ENCODE measurements at places on chromosomes 3 and 15. TPM values are rescaled to one million over a fixed set of nuclear protein-coding genes. Genes with fewer than 3 reads are reported as not detected.

- H3K27me3 ChIP-seq: no peaks in the 10 kb centered on the region
- H3K27ac ChIP-seq: no peak overlapping the region
- DNase-seq: no peak
- no peaks in the 10 kb centered on the region for H3K36me3 ChIP-seq
Measured at GRCh38 chr15:92149029-92149428, 244.7 kb upstream of the ST8SIA2 start.

- no peak overlapping the region for H3K4me3 ChIP-seq
- no peaks in the 10 kb centered on the region for H3K27me3 ChIP-seq
- H3K36me3 ChIP-seq: peaks cover 4% of the 10 kb centered on the region
- no peak for DNase-seq
- H3K4me1 ChIP-seq: peaks cover 13% of the 10 kb centered on the region
- H3K27ac ChIP-seq: no peak overlapping the region
Measured at GRCh38 chr3:5181469-5182141, 5.9 kb upstream of the EDEM1 start.

GRCh38 chr3:57434041-57434440, 110.1 kb downstream of the DNAH12 start:
- H3K4me3 ChIP-seq: no peak overlapping the region
- no peaks in the 10 kb centered on the region for H3K4me1 ChIP-seq
- DNase-seq: peak; percentile 5
- H3K36me3 ChIP-seq: no peaks in the 10 kb centered on the region
- no peaks in the 10 kb centered on the region for H3K27me3 ChIP-seq
- no peak overlapping the region for H3K27ac ChIP-seq

DNA sequence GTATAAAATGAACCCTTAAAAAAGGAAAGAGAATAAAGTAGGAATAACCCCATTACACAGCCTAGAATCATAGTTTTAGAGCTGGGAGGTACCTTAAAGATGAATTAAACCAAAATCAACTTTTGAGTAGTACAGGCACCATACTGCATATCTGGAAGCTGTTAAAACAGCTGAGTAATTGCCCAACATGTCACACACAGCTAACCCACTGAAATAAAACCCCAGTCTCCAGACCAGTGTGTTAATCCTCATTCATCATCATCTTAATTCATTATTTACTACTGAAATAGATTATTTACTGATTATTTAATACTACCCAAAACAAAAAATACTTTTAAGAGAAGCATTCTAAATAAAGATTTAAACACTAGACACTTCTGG, 52.8 kb downstream of the GPR160 start:
- no peaks in the 10 kb centered on the region for H3K27me3 ChIP-seq
- no peak for DNase-seq
- no peak overlapping the region for H3K27ac ChIP-seq
- no peaks in the 10 kb centered on the region for H3K36me3 ChIP-seq
- no peaks in the 10 kb centered on the region for H3K4me1 ChIP-seq

DNA sequence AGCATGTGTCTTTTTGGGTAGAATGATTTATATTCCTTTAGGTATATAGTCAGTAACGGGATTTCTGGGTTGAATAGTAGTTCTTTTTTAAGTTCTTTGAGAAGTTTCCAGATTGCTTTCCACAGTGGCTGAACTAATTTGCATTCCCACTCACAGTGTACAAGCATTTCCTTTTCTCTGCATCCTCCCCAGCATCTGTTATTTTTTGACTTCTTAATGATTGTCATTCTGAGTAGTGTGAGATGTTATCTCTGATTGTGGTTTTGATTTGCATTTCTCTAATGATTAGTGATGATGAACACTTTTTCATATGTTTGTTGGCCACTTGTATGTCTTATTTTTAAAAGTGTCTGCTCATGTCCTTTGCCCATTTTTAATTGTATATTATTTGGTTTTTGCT, 337.6 kb downstream of the EFHB start:
- H3K4me3 ChIP-seq: no peak overlapping the region
- no peaks in the 10 kb centered on the region for H3K4me1 ChIP-seq
- H3K36me3 ChIP-seq: no peaks in the 10 kb centered on the region
- no peaks in the 10 kb centered on the region for H3K27me3 ChIP-seq
- no peak overlapping the region for H3K27ac ChIP-seq
- no peak for DNase-seq

GRCh38 chr15:41429003-41429890, 12.4 kb downstream of the RTF1 start:
- no peaks in the 10 kb centered on the region for H3K36me3 ChIP-seq
- H3K27me3 ChIP-seq: no peaks in the 10 kb centered on the region
- DNase-seq: no peak
- no peak overlapping the region for H3K4me3 ChIP-seq
- no peaks in the 10 kb centered on the region for H3K4me1 ChIP-seq
- no peak overlapping the region for H3K27ac ChIP-seq

DNA sequence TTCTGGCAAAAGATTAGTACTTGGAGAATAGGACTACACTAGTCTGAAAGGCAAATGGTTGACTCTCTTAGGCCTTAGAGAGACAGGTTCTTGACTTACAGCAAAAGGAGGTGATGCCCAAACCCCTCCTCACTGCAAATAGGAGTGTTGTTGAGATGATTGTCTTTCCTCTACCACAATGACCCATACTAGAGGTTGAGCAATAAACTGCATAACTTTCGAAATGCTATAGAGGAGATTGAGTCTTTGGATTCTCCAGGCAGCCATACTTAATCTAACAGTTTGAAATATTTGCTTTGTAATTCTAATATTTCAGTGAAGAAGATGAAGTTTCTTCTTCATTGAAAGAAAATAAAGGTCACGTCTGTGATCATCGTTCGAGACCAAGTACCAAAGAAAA, 498.5 kb upstream of the GBE1 start:
- no peaks in the 10 kb centered on the region for H3K4me1 ChIP-seq
- no peaks in the 10 kb centered on the region for H3K36me3 ChIP-seq
- H3K27ac ChIP-seq: no peak overlapping the region
- H3K4me3 ChIP-seq: no peak overlapping the region
- DNase-seq: no peak
- H3K27me3 ChIP-seq: no peaks in the 10 kb centered on the region

GRCh38 chr3:105758451-105758850, 110.4 kb downstream of the CBLB start:
- no peak overlapping the region for H3K4me3 ChIP-seq
- H3K36me3 ChIP-seq: no peaks in the 10 kb centered on the region
- H3K27ac ChIP-seq: no peak overlapping the region
- no peaks in the 10 kb centered on the region for H3K27me3 ChIP-seq

GRCh38 chr3:53264718-53265117, 8.9 kb upstream of the TKT start:
- H3K36me3 ChIP-seq: no peaks in the 10 kb centered on the region
- H3K4me1 ChIP-seq: peaks cover 24% of the 10 kb centered on the region

DNA sequence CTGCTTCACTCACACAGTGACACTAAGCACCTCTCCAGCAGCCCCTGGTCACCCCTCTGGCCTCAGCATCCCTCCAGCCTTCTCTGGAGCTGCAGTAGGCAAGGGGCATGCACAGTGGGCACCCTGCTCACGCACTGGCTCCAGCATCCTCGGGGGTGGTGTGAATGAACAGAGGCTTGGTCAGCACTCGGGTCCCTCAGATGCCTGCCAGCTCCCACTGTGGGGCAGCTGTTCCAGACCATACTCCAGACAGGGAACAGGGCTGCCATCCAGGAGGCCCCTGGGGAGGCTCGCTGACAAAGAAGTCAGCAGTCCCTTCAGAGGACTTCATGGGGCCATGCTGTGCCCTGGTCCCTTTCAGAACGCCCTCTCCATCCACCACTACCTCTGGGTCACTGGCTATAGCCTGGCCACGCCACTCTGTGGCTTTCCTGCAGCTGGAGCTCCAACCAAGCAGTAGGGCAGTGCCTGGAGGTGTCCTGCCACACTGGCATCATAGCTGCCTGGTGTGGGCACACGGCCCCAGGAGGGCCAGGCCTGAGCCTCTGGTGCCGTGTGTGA, 26.3 kb downstream of the ALS2CL start:
- no peaks in the 10 kb centered on the region for H3K36me3 ChIP-seq
- no peak overlapping the region for H3K4me3 ChIP-seq
- no peaks in the 10 kb centered on the region for H3K27me3 ChIP-seq
- H3K27ac ChIP-seq: no peak overlapping the region
- H3K4me1 ChIP-seq: peaks cover 15% of the 10 kb centered on the region

GRCh38 chr3:37053753-37054152, 60.4 kb downstream of the MLH1 start:
- no peak overlapping the region for H3K4me3 ChIP-seq
- DNase-seq: no peak
- H3K36me3 ChIP-seq: no peaks in the 10 kb centered on the region
- no peak overlapping the region for H3K27ac ChIP-seq
- no peaks in the 10 kb centered on the region for H3K27me3 ChIP-seq
- peaks cover 13% of the 10 kb centered on the region for H3K4me1 ChIP-seq

DNA sequence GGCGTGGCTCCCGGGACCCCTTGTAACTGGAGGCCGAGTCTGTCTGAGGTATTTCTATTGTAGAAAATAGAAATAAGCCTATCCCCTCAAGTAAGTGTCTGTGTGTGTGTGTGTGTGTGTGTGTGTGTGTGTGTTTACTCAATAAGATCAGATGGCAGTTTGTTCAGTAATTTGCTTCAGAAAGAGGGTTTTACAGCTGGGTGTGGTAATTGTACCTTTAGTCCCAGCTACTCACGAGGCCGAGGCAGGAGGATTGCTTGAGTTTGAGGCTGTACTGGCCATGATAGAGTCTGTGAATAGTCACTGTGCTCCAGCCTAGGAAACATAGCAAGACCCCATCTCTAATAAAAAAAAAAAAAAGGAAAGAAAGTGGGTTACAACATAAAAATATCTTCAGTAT, 8.7 kb downstream of the SPINT1 start:
- no peak overlapping the region for H3K27ac ChIP-seq
- no peak for DNase-seq
- no peak overlapping the region for H3K4me3 ChIP-seq
- H3K27me3 ChIP-seq: no peaks in the 10 kb centered on the region

DNA sequence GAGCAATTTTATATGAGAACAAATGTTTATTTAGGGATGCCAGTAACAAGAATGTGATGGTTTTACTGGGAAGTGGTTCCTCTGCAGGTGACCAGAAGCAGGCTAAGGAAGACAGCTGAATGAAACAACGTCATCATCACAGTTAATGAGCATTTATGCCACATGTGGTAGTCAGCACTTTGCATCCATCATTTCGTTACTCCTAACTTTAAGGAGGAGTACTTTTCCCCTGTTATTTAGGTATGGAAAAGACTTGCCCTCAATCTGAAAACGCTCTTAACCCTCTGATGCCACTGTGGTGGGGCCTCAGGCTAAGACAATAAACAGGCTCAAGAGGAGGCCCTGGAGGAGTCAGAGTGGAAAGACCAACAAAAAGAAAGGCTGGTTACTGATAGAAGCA, 31.2 kb downstream of the INTS14 start:
- no peak overlapping the region for H3K4me3 ChIP-seq
- H3K36me3 ChIP-seq: no peaks in the 10 kb centered on the region
- no peak overlapping the region for H3K27ac ChIP-seq
- no peaks in the 10 kb centered on the region for H3K27me3 ChIP-seq
- DNase-seq: no peak

DNA sequence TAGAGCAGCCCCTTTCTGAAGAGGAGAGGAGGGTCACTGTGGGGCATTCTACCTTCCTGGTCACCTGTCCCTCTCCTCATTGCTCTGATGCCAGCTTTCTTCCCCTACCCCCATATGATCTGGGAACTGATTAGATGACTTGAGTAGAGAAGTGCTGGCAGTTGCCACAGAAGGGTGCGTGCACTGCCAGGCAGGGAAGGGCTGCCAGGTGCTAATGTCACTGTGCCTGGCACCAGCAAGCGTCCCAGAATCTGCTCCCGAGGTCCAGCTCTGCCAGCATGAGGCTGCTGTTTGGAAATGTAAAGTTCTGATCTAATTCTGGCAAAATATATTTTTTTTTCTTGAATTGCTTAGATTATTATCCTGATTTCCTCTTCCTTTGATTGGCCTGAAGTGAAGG, 52.8 kb downstream of the PPM1L start:
- no peaks in the 10 kb centered on the region for H3K27me3 ChIP-seq
- peaks cover 34% of the 10 kb centered on the region for H3K4me1 ChIP-seq
- no peak overlapping the region for H3K27ac ChIP-seq
- peak; percentile 70 for DNase-seq
- no peaks in the 10 kb centered on the region for H3K36me3 ChIP-seq

- H3K27ac ChIP-seq: no peak overlapping the region
- H3K4me3 ChIP-seq: no peak overlapping the region
- no peaks in the 10 kb centered on the region for H3K4me1 ChIP-seq
- H3K36me3 ChIP-seq: no peaks in the 10 kb centered on the region
- no peak for DNase-seq
- H3K27me3 ChIP-seq: no peaks in the 10 kb centered on the region
Measured at GRCh38 chr3:25349828-25350724, 78.0 kb upstream of the RARB start.

DNA sequence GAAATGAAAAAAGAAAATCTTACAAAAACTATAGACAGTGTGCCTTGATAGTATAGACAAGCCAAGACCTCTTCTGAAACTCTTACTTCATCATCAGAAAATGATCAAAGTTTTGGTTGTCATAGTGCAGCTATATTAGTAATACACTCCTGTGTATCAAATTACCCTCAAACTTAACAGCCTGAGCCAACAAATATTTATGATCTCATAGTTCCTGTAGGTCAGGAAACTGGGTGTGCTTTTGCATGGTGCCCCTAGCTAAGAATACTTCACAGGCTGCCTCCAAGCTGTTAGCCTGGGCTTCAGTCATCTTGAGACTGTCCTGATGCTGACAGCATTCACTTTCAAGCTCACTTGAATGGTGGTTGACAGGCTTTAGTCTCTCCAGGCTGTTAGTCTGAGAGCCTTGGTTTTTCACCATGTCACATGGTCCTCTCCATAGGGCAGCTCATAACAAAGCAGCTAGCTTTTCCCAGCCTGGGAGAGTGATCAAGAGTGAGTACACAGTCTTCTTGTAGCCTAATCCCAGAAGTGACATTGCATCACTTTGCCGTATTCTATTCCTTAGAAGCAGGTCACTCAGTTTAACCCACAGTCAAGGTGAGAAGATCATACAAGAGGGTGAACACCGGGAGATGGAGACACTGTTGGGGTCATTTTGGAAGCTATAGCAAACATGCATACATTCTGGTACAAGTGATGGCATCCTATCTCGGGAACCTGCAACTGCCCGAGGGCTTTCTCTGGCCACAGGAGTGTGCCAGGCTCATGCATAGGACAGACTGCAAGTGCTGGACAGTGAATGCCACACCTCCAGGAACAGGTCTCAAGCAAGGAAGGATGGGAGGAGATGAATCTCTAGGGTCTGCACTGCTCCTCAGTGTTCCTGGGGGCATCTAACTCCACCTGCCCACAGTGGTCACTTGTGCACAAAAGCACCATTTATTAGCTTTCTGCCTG, 173.4 kb upstream of the CADPS start:
- no peak for DNase-seq
- H3K4me3 ChIP-seq: no peak overlapping the region
- no peaks in the 10 kb centered on the region for H3K36me3 ChIP-seq
- H3K27ac ChIP-seq: no peak overlapping the region
- H3K4me1 ChIP-seq: no peaks in the 10 kb centered on the region

- no peak overlapping the region for H3K4me3 ChIP-seq
- no peaks in the 10 kb centered on the region for H3K4me1 ChIP-seq
- no peak for DNase-seq
Measured at GRCh38 chr3:195098741-195099525, 172.0 kb downstream of the XXYLT1 start.

GRCh38 chr15:83890587-83890986, 236.7 kb downstream of the ADAMTSL3 start:
- no peaks in the 10 kb centered on the region for H3K27me3 ChIP-seq
- peaks cover 17% of the 10 kb centered on the region for H3K4me1 ChIP-seq
- no peak for DNase-seq
- no peak overlapping the region for H3K4me3 ChIP-seq
- no peak overlapping the region for H3K27ac ChIP-seq

The GOLGA8T gene
- total RNA-seq: not detected

The CPLX3 gene
- not detected for total RNA-seq

The CFAP161 gene
- total RNA-seq: not detected

The PRSS50 gene
- 2.6 TPM for total RNA-seq

The CHRM5 gene
- not detected for total RNA-seq

The REC114 gene
- total RNA-seq: not detected

The SHF gene
- 2.9 TPM for total RNA-seq

The MELTF gene
- 6.6 TPM for total RNA-seq
